ENCODE measurements at places on chromosomes 16 and 17. TPM values are rescaled to one million over a fixed set of nuclear protein-coding genes. Genes with fewer than 3 reads are reported as not detected.

GRCh38 chr16:59601452-59601851 lies 867.3 kb upstream of the GOT2 start:
- no peaks in the 10 kb centered on the region for H3K36me3 ChIP-seq
- H3K4me1 ChIP-seq: no peaks in the 10 kb centered on the region
- H3K27me3 ChIP-seq: no peaks in the 10 kb centered on the region
- DNase-seq: no peak

GRCh38 chr16:86158688-86159360 lies 259.9 kb downstream of the IRF8 start:
- peaks cover 11% of the 10 kb centered on the region for H3K27me3 ChIP-seq
- peaks cover 2% of the 10 kb centered on the region for H3K4me1 ChIP-seq
- peaks cover 1% of the 10 kb centered on the region for H3K36me3 ChIP-seq
- no peak overlapping the region for H3K27ac ChIP-seq

DNA sequence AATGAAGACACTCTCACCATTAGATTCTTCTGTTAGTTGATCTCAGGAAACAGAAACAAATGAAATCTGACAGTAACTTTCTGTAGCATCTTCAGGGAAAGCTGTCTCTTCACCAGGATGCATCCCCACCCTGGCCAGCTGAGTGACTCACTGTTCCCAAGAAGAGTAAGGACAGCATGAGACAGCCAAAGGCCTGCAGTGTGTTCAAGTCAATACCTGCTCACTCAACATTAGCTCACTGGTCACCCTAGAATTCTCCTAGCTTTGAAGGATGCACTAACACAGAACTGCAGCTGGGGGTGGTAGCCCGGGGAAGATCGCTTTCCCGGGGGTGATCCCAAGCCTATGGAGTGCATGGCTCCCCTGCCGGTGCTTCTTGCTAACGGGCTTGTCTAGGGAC lies 28.2 kb upstream of the CLEC18B start:
- no peak for DNase-seq
- no peaks in the 10 kb centered on the region for H3K27me3 ChIP-seq
- peaks cover 28% of the 10 kb centered on the region for H3K36me3 ChIP-seq
- no peak overlapping the region for H3K27ac ChIP-seq
- H3K4me3 ChIP-seq: no peak overlapping the region

TM4SF5 gene
- not detected for total RNA-seq

DNA sequence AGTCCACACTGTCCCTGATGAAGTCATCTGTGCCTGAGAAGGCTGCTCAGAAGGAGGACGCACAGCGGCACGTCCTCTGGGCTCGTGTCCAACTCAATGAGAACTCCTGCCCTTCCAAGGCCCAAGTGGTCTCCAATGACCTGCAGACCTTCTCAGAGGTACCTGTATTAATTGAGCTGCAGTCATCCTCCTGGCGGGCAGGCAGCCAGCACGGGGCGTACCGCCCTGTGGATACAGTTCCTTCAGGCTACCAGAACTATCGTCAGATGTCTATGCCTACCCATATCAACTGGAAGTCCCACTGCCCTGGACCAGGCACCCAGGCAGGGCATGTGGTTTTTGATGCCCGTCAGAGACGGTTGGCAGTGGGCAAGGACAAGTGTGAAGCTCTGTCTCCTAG lies 2.9 kb upstream of the TMEM102 start:
- H3K27me3 ChIP-seq: no peaks in the 10 kb centered on the region
- no peak overlapping the region for H3K27ac ChIP-seq
- peaks cover 17% of the 10 kb centered on the region for H3K4me1 ChIP-seq
- no peak overlapping the region for H3K4me3 ChIP-seq
- H3K36me3 ChIP-seq: peaks cover 5% of the 10 kb centered on the region
- no peak for DNase-seq

DNA sequence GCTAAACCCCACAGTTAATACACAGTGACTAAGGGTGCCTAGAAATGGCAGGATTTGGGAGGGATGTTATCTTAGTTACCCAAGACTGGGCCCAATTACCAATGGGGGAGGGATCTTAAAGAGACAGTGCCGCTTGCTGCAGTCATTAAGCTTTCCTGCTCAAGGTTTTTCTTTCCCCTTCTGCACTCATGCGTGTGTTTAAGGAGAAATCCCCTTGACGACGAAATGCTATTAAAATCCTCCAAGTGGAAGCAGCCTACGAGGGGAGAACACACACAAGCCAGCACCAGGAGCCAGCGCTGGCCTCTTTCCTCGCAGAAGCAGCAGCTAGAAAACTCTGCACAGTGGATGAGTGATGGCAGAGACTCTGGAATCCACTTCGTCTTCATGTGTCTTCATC lies 22.0 kb downstream of the SALL1 start:
- H3K4me3 ChIP-seq: no peak overlapping the region
- no peak for DNase-seq
- no peak overlapping the region for H3K27ac ChIP-seq
- no peaks in the 10 kb centered on the region for H3K4me1 ChIP-seq
- H3K36me3 ChIP-seq: no peaks in the 10 kb centered on the region
- peaks cover 19% of the 10 kb centered on the region for H3K27me3 ChIP-seq

PIK3R5 gene
- total RNA-seq: 73.4 TPM

DNA sequence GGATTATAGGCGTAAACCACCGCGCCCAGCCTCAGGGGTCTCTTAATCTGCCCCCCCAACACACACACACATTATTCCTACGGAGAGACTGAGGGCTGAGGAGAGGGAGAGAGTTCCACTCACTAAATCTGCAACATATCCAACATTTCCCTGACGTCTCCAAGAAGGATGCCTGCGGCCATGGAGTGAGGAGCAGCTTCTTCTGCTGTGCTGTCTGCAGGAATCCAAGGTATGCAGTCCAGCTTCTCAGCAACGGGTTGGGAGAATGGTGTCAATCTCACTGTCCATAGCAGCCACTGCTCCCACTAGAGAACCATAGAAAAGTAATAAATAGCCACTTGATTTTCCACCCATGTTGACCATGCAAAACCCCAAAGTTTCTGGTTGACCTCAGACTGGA lies 5.1 kb upstream of the PLXDC1 start:
- H3K4me1 ChIP-seq: peaks cover 30% of the 10 kb centered on the region
- H3K27me3 ChIP-seq: peaks cover 7% of the 10 kb centered on the region
- DNase-seq: no peak
- no peak overlapping the region for H3K4me3 ChIP-seq

MFSD6L gene
- total RNA-seq: 0.71 TPM

GRCh38 chr17:18379246-18380146 lies 1.9 kb downstream of the EVPLL start:
- H3K4me1 ChIP-seq: peaks cover 5% of the 10 kb centered on the region
- H3K36me3 ChIP-seq: no peaks in the 10 kb centered on the region
- no peak for DNase-seq
- H3K27me3 ChIP-seq: peaks cover 11% of the 10 kb centered on the region

DNAAF1 gene
- total RNA-seq: not detected

DNA sequence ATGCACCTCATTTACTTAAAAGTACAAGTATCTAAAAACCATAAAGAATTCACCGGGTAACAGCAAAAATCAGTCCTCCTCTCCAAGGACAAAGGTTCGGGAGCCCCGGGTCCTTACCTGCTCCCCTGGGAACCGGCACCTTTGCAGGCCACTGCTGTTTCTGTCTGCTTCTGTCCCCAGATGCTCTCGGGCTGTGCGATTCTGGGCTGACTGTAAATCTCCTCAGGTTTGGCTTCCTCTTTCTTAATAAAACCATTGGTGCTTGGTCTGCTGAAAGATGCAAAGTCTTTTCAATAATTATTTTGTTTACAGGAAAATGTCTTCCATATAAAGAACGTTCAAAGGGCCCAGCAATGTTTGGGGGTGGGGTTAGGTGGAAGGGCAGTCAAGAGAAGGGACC lies 63.9 kb downstream of the MARCHF10 start:
- H3K4me1 ChIP-seq: no peaks in the 10 kb centered on the region
- H3K4me3 ChIP-seq: no peak overlapping the region
- H3K36me3 ChIP-seq: no peaks in the 10 kb centered on the region
- peaks cover 7% of the 10 kb centered on the region for H3K27me3 ChIP-seq
- no peak overlapping the region for H3K27ac ChIP-seq

DNA sequence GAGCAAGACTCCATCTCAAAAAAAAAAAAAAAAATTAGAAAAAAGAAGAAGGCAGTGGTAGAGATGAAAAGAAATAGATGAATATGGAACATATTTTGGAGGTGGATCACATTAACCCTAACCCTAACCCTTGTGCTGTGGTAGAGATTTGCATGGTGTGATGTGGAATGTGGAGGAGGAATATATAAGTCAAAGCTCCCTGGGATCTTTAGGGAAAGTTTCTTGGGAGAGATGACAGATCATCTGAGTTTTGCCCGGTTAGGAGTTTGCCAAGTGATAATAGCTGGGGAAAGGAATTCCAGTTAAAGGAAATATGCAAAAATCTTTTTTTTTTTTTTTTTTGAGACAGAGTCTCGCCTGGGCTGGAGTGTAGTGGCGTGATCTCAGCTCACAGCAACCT lies 13.0 kb upstream of the BLMH start:
- no peaks in the 10 kb centered on the region for H3K36me3 ChIP-seq
- peaks cover 3% of the 10 kb centered on the region for H3K4me1 ChIP-seq
- H3K4me3 ChIP-seq: no peak overlapping the region
- no peak for DNase-seq
- H3K27ac ChIP-seq: no peak overlapping the region

USP6 gene
- total RNA-seq: 0.05 TPM

GRCh38 chr17:43020789-43021740 lies 1.1 kb downstream of the VAT1 start:
- H3K27me3 ChIP-seq: peaks cover 15% of the 10 kb centered on the region
- H3K27ac ChIP-seq: peak overlapping the region; percentile 31
- peak overlapping the region; percentile 79 for H3K4me3 ChIP-seq

ADGRG1 gene
- 2.9 TPM for total RNA-seq

DNA sequence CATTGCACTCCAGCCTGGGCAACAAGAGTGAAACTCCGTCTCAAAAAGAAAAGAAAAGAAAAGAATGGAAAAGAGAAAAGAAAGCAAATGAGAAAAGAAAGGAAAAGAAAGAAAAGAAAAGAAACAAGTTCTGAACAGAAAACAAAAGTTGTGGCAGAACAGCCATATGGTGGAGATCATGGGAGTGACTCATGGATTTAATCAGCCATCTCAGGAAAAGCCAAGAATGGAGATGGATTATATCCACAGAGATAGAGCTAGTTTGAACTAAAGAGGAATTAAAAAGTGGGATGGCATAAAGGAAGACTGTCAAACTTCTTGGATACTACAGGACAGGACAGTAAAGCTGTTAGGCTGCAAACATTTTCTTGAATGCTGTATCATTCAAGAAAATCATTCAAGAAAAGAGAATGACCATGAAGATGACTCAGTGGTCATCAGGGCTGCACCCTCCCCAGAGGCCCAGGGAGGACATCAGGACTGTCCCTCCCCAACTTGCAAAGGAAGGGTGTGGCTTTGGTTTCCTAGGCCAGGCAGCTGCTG lies 120.6 kb downstream of the USP22 start:
- H3K4me1 ChIP-seq: no peaks in the 10 kb centered on the region
- DNase-seq: no peak
- no peak overlapping the region for H3K27ac ChIP-seq
- no peaks in the 10 kb centered on the region for H3K36me3 ChIP-seq

PRM1 gene
- not detected for total RNA-seq

- no peak overlapping the region for H3K4me3 ChIP-seq
- no peaks in the 10 kb centered on the region for H3K36me3 ChIP-seq
- peaks cover 2% of the 10 kb centered on the region for H3K27me3 ChIP-seq
- no peak for DNase-seq
- H3K4me1 ChIP-seq: no peaks in the 10 kb centered on the region
- no peak overlapping the region for H3K27ac ChIP-seq
Measured at GRCh38 chr17:33854596-33854995, 400.5 kb upstream of the CCL2 start.

SRL gene
- total RNA-seq: not detected

HOXB4 gene
- total RNA-seq: 3.3 TPM

- no peaks in the 10 kb centered on the region for H3K4me1 ChIP-seq
- no peak overlapping the region for H3K27ac ChIP-seq
- peaks cover 2% of the 10 kb centered on the region for H3K27me3 ChIP-seq
- H3K36me3 ChIP-seq: no peaks in the 10 kb centered on the region
- H3K4me3 ChIP-seq: no peak overlapping the region
Measured at GRCh38 chr17:56178203-56178602, 24.9 kb downstream of the ANKFN1 start.

HCRT gene
- not detected for total RNA-seq

PLCG2 gene
- total RNA-seq: 3.1 TPM

DNA sequence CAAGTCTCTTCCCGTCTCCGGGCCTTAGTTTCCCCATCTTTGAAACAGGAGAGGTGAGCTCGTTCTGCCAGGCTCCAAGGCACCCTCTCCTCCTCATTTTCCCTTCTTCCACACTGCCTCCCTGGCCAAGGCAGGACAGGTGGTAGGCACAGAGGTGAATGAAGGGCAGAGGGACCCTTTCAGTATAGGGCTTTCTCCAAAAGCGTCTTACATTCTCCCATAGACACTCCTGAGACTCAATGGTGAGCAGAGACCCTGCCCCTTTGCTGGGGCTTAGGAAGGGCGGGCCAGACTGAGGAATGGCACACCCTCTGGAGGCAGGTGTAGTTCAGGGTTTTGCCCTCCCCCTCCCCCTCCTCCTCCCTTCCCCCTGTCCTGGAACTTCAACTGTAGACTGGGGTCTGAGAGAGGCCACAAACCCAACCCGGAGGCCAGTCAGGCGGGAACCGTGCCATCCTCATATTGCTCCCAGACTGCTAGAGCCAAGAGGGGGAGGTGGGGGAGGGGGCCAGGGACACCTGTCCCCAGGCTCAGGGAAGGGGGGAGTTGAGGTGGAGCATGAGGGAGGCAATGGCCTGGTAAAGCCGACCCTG lies 1.9 kb downstream of the PLEKHH3 start:
- peaks cover 49% of the 10 kb centered on the region for H3K4me1 ChIP-seq
- peaks cover 50% of the 10 kb centered on the region for H3K27me3 ChIP-seq
- H3K36me3 ChIP-seq: no peaks in the 10 kb centered on the region
- DNase-seq: no peak
- no peak overlapping the region for H3K27ac ChIP-seq

DNA sequence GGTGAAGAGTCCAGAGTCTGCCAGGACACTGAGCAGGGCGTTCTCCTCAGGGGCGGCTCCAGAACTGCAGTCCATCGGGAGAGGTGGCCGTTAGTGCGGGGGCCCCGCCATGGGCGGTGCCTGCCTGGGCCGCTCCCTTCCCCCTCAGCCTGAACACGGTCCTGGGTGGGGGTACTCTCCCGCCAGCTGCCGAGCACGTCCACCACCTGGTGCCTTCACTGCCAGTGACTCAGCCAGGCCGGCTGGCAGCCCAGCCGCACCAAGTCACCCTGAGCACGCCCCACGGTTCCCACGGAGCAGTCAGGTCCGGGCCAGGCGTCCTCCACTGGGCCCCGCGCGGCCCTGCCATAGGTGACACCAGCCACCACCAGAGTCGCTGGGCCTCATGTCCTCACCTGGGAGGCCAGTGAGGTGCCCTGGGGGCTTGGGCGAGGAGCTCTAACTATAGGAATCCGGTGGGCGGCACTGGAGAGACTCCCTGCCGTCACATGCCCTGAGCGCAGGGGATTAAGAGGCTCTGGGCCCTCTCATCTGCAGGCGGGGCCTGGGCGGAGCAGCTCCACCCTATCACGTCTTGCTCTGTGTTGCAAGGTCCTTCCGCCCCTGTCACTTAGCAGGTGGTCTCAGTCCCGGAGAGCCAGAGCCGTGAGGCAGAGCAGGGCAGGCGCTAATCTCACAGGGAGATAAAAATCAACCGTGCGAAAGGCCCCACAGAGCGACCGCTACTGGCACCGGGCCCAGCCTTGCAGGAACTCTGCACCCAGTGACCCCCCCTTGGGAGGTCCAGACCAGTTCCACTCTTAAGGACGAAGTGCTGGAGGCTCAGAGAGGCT lies 14.3 kb downstream of the PIEZO1 start:
- no peak overlapping the region for H3K4me3 ChIP-seq
- DNase-seq: no peak
- peaks cover 30% of the 10 kb centered on the region for H3K4me1 ChIP-seq
- H3K27me3 ChIP-seq: no peaks in the 10 kb centered on the region
- peak overlapping the region; percentile 38 for H3K27ac ChIP-seq
- peaks cover 2% of the 10 kb centered on the region for H3K36me3 ChIP-seq

CES1 gene
- total RNA-seq: 0.46 TPM

- peaks cover 2% of the 10 kb centered on the region for H3K4me1 ChIP-seq
- no peaks in the 10 kb centered on the region for H3K27me3 ChIP-seq
- H3K4me3 ChIP-seq: no peak overlapping the region
- DNase-seq: no peak
- H3K27ac ChIP-seq: no peak overlapping the region
Measured at GRCh38 chr17:69314246-69315065, 12.5 kb downstream of the ABCA5 start.

All from activated CD4-positive, alpha-beta T cell treated with anti-CD3 and anti-CD28 coated beads, Interleukin-2, amount 10 ng/mL, durations not matched to agents 7 days and 5 days (primary cell).